IMR-90 (cell line): ENCODE measurements at places on chromosomes 6 and 20. TPM values are rescaled to one million over a fixed set of nuclear protein-coding genes. Genes with fewer than 3 reads are reported as not detected.

DNA sequence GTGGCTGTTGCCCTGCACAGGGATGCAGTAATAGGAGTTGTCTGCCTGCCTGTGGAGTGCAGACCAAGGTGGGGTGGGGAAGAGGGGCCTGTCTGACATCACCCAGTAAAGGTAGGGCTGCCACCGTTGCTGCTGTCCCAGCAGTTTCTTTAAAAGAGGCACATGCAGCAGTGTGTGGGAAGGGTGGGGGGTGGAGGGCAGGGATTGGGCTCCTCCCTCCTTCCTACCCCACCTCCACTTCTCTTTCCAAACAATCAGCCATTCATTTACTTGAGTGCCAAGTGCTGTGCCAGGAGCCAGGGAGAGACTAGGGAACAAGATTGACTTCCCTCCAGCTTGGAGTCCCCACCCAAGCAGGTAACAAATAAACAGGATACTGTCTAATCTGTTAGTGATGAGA is 66.8 kb upstream of the MYL9 start:
- no peak for DNase-seq
- H3K36me3 ChIP-seq = peaks cover 6% of the 10 kb centered on the region
- no peaks in the 10 kb centered on the region for H3K27me3 ChIP-seq

GRCh38 chr6:26216359-26216885 is 129.2 kb downstream of the HFE start:
- peak overlapping the region; percentile 22 for H3K27ac ChIP-seq
- peak overlapping the region; percentile 47 for H3K4me3 ChIP-seq
- no peaks in the 10 kb centered on the region for H3K27me3 ChIP-seq

- no peak overlapping the region for H3K4me3 ChIP-seq
- H3K4me1 ChIP-seq = peaks cover 3% of the 10 kb centered on the region; the same call in 1 of the 2 replicates
- no peak for DNase-seq
- H3K36me3 ChIP-seq = no peaks in the 10 kb centered on the region
- peaks cover 2% of the 10 kb centered on the region for H3K27me3 ChIP-seq
These were observed 26.3 kb upstream of the FYN start for GRCh38 chr6:111899531-111899930.

DNA sequence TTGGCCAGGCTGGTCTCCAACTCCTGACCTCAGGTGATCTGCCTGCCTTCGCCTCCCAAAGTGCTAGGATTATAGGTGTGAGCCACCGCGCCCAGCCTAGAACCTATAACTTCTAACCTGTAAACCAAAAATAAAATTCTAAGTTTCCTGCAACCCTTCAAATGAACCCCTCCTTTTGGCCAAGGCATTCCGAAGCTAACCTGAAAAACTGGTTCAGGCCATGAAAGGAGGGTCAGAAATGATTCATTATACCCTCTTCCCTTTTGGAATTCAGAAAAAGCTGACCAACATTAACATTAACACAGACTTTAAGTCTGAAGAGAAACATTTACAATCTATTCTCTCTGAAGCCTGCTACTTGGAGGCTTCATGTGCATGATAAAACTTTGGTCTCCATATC is 165.1 kb downstream of the TINAG start:
- H3K4me1 ChIP-seq = no peaks in the 10 kb centered on the region
- no peaks in the 10 kb centered on the region for H3K27me3 ChIP-seq
- no peak for DNase-seq
- no peaks in the 10 kb centered on the region for H3K36me3 ChIP-seq
- H3K27ac ChIP-seq = no peak overlapping the region

- H3K36me3 ChIP-seq = no peaks in the 10 kb centered on the region
- no peak overlapping the region for H3K27ac ChIP-seq
- no peaks in the 10 kb centered on the region for H3K27me3 ChIP-seq
- no peak overlapping the region for H3K4me3 ChIP-seq
These were observed 82.0 kb downstream of the PTPRK start for GRCh38 chr6:128438393-128438792.

DNA sequence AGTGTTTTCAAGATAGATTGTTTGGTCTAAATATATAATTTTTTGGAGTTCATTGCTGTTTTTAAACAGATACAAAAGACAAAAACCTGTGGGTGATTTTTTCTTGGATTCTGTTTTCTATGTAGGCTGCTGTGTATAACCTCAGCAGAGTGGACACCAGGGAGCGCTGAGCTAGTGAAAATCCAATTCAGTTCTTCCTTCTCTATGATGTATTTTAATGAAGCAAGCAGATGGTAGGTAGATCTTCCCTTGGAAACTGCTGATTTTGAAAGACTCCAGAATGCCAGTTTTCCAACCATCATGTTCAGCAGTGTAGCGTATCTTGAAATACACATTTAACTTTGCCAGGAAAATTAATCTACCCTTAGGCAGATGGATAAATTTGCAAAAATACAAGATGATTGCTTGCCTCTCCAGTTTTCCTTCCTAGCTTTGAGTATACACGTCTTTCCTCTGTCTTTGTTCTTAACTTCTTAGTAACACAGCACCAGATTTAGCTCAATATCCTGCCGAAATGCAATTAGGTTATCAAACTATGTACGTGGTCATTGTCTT is 178.0 kb downstream of the PHF3 start:
- peaks cover 3% of the 10 kb centered on the region for H3K4me1 ChIP-seq
- DNase-seq = no peak
- H3K4me3 ChIP-seq = no peak overlapping the region
- no peaks in the 10 kb centered on the region for H3K36me3 ChIP-seq
- no peaks in the 10 kb centered on the region for H3K27me3 ChIP-seq

- no peak overlapping the region for H3K4me3 ChIP-seq
- DNase-seq = peak; percentile 53
- H3K36me3 ChIP-seq = no peaks in the 10 kb centered on the region
- H3K27me3 ChIP-seq = no peaks in the 10 kb centered on the region
- H3K27ac ChIP-seq = no peak overlapping the region
- peaks cover 2% of the 10 kb centered on the region; the same call in 1 of the 2 replicates for H3K4me1 ChIP-seq
These were observed 4.9 kb upstream of the ASCC3 start for GRCh38 chr6:100886076-100886475.

DNA sequence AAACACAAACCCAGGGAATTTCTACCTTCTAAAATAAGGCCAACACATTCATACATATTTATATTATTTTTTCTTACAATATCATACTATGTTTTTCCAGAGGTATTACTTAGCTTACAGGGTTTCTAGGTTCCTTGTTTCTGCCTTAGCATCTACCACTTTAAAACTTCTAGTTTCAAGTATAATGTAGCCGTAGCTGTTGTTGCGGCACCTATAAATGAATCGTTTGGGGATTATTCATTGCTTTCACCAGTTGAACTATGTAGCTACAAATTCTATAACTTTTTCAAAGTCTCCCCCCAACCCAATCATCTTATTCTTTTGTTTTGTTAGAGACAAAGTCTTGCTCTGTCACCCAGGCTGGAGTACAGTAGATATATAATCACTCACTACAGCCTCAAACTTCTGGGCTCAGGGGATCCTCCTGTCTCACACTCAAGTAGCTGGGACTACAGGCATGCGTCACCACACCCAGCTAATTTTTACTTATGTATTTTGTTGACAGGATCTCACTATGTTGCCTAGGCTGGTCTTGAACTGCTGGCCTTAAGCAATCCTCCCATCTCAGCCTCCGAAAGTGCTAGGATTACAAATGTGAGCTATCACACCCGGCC is 43.9 kb downstream of the TNFAIP3 start:
- no peaks in the 10 kb centered on the region for H3K4me1 ChIP-seq
- H3K36me3 ChIP-seq = no peaks in the 10 kb centered on the region
- H3K27ac ChIP-seq = no peak overlapping the region

Gene ANKRD6
- total RNA-seq = 0.18 and 0.28 TPM in 2 replicates

Gene HNF4A
- not detected in 2 replicates for total RNA-seq

Gene SLPI
- not detected in 2 replicates for total RNA-seq

Gene FOXC1
- 1.3 and 1.9 TPM in 2 replicates for total RNA-seq

Gene TMC2
- total RNA-seq = not detected in 2 replicates
